ENCODE measurements at places on chromosomes 2 and 18.

DNA sequence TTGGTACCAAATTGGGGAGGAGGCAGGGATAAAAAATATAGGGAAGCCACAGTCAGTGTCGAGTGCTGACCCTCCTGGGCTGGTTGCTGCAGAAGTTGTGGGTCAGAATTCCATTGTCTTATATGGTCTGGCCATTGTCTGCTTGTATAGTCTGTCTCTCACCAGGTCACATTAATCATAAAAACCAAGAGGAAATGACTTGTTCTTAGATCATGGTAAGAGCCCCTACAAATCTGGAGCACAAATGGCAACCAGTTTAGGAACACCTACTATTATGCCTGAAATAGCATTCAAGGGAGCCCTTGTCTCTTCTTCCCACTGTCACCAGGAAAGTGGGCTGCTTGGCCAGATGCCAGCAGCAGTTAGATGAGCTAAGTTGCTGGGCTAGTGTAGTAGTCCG is 119.7 kb upstream of the RMP24 start:
- DNase-seq: no peak

DNA sequence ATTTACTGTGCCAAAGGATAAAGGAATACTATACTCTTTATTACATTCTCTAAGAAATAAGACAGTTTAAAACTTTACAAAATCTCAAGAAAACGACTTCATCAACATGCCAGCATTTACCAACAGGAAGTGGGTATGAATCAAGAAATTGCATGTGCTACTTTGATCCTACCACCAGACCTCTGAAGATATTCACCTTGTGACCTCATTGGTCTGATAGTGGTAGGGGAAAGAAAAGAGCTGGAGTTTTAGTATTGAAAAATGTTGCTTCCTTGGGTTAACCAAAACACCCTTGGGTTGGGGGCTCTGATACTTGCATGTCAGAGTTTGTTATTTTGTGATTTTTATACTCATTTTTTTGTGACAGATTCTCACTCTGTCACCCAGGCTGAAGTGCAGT is 84.1 kb upstream of the LPIN2 start:
- DNase-seq: no peak

- no peak for DNase-seq
Measured at GRCh38 chr2:20231159-20231558, 6.2 kb upstream of the SDC1 start.

GRCh38 chr18:41932899-41933298 is 22.1 kb upstream of the PIK3C3 start:
- DNase-seq: no peak

DNA sequence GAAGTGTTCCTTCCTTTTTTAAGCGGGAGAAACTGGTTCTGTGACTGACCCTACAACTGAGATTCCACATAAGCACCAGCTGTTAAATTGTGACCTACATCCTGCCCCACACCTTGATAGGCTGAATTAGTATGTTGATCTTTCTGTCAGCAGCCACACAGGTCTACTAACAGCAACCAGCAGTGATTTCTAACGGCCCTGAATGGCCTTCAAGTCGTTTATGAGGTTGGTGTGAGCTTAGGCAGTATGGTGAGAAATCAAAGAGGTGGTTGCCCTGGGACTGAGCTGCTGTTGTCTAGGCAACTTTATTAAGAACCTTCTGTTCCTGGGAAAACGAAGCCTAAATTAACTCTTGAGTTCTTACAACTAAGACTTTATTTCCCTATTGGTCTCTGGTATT is 197.2 kb upstream of the FSHR start:
- no peak for DNase-seq

GRCh38 chr18:8982416-8983183 is 119.9 kb upstream of the NDUFV2 start:
- no peak for DNase-seq
